ENCODE measurements at places on chromosomes 12 and 14. TPM values are rescaled to one million over a fixed set of nuclear protein-coding genes. Genes with fewer than 3 reads are reported as not detected.
A peak's percentile ranks its signal among the peaks of the same experiment; 100 is the strongest.

- DNase-seq, result no peak
Observed at GRCh38 chr14:61281948-61282275, 774 bp upstream of the TMEM30B start.

DNA sequence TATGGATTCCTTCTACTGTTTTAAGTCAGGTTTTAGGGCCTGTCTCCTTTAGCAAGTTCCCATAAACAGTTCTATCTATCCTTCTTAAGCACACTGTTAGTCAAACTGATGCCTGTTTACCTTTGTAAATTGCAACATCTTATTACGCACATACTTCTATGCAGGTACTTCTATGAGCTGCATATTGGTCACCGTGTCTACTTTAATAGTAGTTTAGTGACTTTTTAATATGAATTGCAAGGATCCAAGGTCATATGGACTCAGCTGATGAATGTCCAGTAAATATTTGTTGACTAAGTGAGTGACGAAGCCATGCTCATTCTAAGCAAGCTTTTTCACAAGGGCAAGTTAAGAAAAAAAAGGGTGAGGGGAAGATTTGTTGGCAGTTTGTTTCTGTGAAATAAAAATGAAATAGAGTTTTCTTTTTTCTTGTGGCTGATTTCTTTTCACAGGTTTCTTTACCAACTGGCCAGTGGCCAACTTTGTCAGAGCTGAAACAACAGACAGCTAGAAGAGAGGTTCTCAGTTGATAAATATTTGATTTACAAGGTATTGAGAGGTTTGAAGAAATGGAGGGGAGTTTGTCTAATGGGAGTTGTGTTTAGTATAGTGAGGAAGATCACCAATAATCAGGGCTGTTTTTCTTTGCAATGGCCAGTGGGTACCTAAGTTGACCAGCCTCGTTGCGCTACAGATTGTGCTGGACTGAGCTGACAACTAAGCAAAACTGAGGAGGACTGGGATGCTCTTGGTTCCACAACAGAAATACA is 141.1 kb downstream of the SLC15A5 start:
- DNase-seq, result no peak

DNA sequence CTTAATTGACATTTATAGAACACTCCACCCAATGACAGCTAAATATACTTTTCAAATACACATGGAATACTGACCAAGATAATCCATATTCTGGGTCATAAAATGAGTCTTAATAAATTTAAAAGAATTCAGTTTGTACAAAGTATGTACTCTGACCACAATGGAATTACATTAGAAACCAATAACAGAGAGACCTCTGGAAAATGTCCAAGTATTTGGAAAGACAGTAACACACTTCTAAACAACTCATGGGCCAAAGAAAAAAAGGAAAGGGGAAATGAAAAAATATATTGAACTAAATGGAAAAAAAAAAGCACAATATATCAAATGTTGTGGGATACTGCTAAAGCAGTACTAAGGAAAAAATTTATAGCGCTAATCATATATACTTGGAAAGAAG is 52.0 kb downstream of the CRACR2A start:
- no peak for DNase-seq

DNA sequence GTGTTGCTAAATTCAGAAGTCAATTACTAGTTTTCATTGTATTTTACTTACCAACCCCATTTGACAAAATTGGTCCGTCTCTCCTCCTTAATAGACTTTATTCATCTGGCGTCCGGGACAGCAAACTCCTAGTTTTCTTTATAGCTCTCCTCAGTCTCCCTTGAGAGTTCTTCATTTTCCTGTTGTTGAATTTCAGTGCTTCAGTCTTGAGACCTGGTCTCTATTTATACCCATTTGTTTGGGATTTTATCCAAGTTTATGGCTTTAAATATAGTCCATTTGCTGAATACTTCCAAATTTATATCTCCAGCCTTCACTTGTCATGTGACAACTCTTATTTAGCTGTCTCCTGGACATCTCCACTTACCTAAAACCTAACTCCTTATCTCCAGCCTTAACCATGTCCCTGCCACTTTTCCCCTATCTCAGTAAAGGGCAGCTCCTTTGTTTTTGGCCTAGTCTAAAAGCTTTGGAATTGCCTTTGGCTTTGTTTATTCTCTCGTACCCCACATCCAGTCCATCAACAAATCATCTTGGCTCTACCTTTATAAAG is 23.5 kb downstream of the KTN1 start:
- DNase-seq, result no peak

GRCh38 chr12:180445-180844 is 33.5 kb downstream of the SLC6A12 start:
- peak; percentile 96 for DNase-seq

MANSC4 gene
- not detected for total RNA-seq

GARIN6 gene
- total RNA-seq, result not detected

CLEC9A gene
- total RNA-seq, result 0.17 TPM
